HT1080 (cell line): ENCODE measurements at places on chromosomes 5 and 9. TPM values are rescaled to one million over a fixed set of nuclear protein-coding genes. Genes with fewer than 3 reads are reported as not detected.

Gene ENC1
- total RNA-seq = 44.6 and 72.0 TPM in 2 replicates

Gene FAM81B
- total RNA-seq = not detected in 2 replicates

Gene FGFR4
- 2.2 and 3.4 TPM in 2 replicates for total RNA-seq

Gene LHX3
- total RNA-seq = not detected in 2 replicates

Gene FOXD4L5
- not detected in 2 replicates for total RNA-seq

Gene PCDHGA3
- total RNA-seq = 0.10 and 0.14 TPM in 2 replicates

Gene DCTN3
- 104 and 105 TPM in 2 replicates for total RNA-seq

Gene ADGRD2
- total RNA-seq = not detected in 2 replicates

Gene GARIN3
- not detected in 2 replicates for total RNA-seq

Gene RAD17
- total RNA-seq = 17.9 and 19.8 TPM in 2 replicates

Gene LECT2
- total RNA-seq = not detected in 2 replicates

Gene IL13
- total RNA-seq = not detected in 2 replicates

Gene SLCO6A1
- not detected in 2 replicates for total RNA-seq

Gene BASP1
- 134 and 149 TPM in 2 replicates for total RNA-seq

Gene UGT3A1
- total RNA-seq = not detected in 2 replicates

Gene DNAJA1
- 185 and 211 TPM in 2 replicates for total RNA-seq

Gene NTNG2
- 1.1 and 2.6 TPM in 2 replicates for total RNA-seq

Gene CSF2
- not detected in 2 replicates for total RNA-seq

Gene JADE2
- 33.5 and 46.9 TPM in 2 replicates for total RNA-seq

Gene GHR
- total RNA-seq = 0.27 and 0.56 TPM in 2 replicates

Gene FOXD4L4
- total RNA-seq = 0.14 and 0.70 TPM in 2 replicates

Gene SLC1A3
- 23.7 and 27.1 TPM in 2 replicates for total RNA-seq

Gene AQP3
- total RNA-seq = 0.17 and 1.5 TPM in 2 replicates

Gene GRXCR2
- total RNA-seq = not detected in 2 replicates

Gene SOX30
- total RNA-seq = not detected in 2 replicates

Gene FAM153A
- 1.4 and 3.5 TPM in 2 replicates for total RNA-seq

Gene ADAMTS6
- 30.1 and 31.8 TPM in 2 replicates for total RNA-seq

Gene LYRM7
- total RNA-seq = 11.1 and 15.3 TPM in 2 replicates

Gene GKAP1
- 1.9 and 2.0 TPM in 2 replicates for total RNA-seq
